NCI-H524 (cell line): ENCODE measurements at places on chromosomes 5 and 9.
A peak's percentile ranks its signal among the peaks of the same experiment; 100 is the strongest.

DNA sequence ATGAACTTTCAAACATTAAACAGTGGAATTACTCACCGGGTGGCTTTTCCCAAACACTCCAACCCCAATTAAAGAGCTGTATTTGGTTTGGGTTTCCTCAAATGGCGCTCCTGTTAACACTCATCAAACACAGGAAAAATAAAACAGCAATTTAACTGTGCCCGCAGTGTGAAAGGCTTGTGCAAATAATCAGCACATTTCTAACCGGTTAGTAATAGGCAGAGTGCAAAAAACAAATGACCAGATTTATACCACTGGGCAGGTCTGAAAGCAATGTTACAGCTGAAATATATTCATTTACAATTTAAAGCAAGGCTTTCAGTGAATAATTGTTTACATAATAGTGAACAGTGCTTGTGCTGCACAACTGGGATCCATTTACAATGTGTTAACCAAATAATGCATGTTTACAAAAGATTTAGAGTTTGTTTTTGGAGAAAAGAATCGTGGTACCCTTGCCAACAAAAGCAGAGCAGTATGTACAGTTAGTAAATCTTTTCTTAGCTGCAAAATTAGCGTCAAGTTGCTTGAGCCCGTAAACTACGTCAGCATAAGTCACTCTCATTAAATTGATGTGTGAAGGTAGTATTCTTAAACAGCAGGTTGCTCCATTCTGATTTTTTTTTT is 662.9 kb upstream of the ZNF608 start:
- DNase-seq: no peak

GRCh38 chr9:88173378-88173999 is 35.2 kb upstream of the SPATA31C2 start:
- DNase-seq: peak; percentile 71

DNA sequence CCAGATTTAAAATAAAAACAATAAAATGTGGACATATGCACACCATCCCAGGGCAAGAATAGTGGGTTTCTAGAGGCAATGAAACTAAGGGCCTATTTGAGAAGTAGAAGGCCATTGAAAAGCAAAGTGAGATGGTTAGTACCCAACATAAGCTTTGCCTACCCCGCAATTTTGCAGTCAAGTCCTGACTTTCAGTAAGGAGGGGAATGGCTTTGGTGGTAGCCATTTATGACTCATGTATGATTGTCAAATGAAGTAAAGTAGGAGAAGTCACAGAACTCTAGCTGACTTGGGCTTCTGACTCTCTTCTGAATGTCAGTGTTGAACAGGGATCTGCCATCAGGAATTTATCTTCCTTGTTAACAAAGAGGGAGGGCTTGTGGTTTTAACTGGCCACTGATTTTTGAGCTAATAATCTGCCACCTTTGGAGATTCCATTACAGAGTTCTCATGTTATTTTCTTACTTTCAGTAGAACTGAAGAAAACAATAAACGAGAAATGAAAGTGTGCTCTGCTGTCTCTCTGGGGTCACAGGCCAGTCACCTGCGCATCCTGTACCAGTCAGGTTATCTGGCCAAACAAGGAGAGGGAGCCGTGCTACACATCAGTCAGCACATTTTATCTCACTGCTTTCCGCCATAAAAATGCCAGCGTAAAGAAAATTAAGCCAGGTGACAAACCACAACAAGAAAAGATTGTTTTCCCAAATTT is 14.3 kb upstream of the SNCAIP start:
- no peak for DNase-seq

- no peak for DNase-seq
Measured at GRCh38 chr5:103829585-103829984, 267.0 kb upstream of the NUDT12 start.

- no peak for DNase-seq
Measured at GRCh38 chr9:34195143-34195542, 16.3 kb downstream of the UBAP1 start.

DNA sequence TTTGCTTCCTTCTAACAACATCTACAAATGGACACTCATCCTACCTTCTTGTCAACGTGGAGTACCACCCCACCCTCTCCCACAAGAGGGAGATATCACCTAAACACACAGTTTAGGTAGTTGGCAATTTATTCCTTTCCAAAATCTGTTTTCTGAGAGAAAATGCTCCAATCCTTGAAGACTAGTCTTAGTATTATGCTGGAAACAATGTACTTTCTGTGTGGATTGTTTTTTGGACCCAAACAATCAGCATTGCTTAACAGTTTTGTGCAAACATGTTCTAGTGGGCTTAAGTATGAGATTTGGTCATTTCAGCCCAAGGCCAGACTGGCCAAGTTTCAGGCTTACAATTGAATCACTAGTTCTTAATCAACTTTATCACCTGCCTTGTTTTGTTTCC is 359.1 kb downstream of the ARHGEF28 start:
- no peak for DNase-seq

DNA sequence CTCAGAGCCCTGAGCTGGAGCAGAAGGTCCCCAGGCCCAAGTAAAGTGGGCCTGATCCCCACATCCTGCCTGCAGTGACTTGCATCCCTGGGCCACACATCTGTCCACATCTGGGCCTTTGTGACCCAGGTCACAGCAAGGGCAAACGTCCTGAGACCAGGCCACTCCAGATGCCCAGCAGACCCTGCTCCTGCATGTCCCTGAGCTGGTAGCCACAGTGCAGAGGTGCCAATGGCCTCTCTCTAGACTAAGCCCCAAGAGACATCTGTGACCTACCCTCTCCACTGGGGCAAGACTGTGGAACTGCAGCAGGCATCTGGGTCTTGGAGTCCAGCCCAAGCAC is 2.5 kb downstream of the FLT4 start:
- DNase-seq: no peak

DNA sequence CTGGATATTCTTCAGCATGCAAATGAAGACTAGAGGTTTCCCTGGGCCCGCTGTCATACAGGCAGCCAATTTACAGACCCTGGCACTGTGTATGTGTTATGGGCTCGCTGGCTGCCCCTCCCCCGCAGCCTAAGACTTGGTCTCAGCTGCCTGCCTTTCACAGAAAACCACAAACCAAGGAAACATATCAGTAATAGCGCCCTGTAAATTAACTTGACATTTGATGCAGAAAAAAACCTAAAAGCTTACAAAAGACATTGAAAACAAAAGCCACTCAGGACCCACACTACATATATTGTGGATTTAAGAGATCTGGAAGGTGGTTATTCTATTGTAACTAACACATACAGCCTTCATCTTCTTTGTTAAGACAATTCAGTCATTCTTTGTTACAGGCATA is 287.0 kb upstream of the TMEM161B start:
- peak; percentile 16 for DNase-seq

DNA sequence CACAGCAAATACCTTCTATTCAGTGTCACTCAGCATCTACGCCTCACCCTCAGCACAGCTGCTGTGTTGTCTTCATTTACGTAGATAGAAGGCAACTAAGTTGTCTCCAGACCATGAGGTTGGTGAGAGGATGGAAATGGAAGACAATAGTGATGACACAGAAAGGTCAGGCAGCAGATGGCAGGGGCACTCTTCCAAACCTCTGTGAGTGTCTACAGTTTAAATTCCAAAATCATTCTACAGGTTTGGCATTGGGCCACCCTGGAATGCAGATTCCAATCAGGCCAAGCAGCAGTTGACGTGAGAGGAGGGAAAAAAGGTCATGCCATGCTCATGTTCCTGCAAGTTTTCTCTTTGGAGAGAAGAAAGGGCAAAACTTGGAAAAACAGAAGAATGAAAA is 68.7 kb upstream of the ADAMTSL1 start:
- no peak for DNase-seq

DNA sequence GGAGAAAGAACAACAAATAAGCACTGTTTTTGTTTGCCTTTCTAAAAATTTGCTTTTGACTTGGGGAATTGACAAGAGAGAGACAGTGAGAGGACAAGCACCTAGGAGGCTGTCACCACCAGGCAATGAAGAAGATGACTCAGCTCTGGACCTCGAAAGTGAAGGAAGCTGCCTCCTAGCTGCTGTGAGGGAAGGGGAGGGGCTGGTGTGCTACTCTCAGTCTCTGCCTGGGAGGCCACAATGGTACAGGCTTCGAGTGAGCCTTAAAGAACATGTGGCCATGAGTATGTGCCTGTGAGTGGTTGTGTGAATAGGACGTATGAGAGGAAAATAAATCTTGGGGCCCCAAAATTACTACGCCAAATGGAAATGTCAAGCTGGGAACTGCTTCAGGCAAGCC is 7.1 kb upstream of the PLK2 start:
- no peak for DNase-seq

DNA sequence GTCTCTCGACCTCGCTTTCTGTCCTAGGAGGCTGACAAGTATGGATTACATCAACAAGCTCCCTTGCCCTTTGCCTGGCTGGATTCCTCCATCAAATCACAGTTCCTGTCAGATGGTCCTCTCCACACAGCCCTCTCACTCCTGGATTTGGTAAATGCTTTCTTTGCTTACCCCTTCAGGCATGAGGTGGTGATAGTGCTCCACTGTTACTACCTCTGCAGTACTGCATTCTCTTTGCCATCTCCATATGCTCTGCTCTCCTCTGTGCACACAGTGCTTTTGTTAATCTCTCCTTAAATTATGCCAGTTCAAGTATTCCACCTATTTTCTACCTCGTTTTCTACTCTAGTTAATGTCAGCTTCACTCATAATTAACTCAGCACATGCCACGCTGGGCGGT is 279.2 kb downstream of the DMAC1 start:
- peak; percentile 64 for DNase-seq

- no peak for DNase-seq
Measured at GRCh38 chr9:96574931-96575351, 44.7 kb downstream of the CDC14B start.

GRCh38 chr5:53469946-53470687 is 10.3 kb upstream of the FST start:
- no peak for DNase-seq

- no peak for DNase-seq
Measured at GRCh38 chr5:161600156-161600555, 53.6 kb upstream of the GABRB2 start.

GRCh38 chr9:70481471-70481870 is 67.0 kb upstream of the KLF9 start:
- no peak for DNase-seq

DNA sequence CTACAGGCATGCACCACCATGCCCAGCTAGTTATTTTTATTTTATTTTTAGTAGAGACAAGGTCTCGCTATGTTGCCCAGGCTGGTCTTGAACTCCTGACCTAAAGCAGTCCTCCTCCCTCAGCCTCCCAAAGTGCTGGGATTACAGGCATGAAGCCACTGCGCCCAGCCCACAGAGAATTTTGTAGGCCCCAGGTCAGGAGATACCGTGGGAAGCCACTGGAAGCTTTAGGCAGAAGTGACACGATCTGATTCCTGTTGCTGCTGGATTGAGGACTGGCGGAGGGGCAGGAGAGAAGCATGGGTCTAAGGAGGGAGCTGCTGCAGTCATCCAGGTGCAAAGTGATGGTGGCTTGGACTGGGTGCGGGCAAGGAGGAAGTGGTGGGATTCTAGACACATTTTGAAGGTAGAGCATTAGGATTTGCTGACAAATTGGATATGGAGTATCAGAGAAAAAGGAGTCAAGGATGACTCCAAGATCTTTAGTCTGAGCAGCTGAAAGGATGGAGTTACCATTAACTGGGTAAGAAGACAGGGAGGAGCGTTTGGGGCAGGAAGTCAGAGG is 20.7 kb downstream of the TCF7 start:
- no peak for DNase-seq
